ENCODE measurements at places on chromosomes 6 and 20.

GRCh38 chr20:38840053-38840893 is 34.8 kb downstream of the PPP1R16B start:
- no peak for DNase-seq

DNA sequence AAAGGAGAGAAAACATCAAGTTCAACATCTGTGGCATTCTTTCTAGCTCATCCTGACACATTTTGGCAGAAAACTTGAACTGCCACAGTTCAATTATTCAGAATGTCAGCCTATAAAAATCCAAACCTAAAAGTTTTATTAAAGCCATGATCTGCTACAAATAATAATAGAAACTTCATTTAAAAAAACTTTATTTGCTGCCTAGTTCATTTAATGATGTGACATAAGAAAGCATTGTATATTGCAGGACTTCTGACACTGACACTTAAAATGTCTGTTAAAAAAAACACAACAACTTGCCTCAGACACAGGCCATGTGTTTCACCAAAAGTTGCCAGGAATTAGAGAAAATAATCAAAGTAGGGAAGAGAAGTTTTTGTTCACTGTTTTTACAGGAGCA is 88.3 kb upstream of the HTR1E start:
- DNase-seq = no peak

GRCh38 chr20:39282619-39283092 is 320.5 kb downstream of the DHX35 start:
- DNase-seq = no peak

DNA sequence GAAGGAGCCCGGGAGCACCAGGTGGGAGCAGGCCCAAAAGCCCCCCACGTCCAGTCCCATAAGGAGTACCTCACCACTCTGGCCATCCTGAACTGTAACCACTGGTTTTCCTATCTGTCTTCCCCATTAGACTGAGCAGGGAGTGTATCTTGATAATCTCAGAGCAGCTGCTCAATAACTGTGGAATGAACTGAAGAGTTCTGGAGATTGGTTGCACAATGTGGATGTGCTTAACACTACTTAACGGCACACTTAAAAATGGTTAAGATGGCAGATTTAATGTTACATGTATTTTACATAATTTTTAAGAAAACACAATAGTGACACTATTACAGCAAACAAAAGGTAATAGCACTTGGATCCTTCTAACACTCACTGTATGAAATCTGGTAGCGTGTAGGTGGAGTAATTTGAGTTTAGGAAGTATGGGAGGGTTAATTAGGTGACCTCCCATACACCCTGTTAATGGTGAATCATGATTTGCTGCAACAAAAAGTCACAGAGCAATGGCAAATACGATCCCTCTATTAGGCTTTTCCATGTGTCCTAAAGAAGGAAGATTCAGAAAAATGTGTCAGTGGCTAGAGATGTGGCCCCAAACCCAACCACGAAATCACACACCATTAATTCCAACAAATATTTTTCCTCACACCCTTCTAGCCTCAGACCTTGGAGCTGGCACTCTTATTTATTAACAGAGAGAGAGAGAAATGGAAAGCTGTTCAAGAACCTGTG is 18.4 kb downstream of the TRAM2 start:
- no peak for DNase-seq

All from gastrocnemius medialis (tissue), 4 donors.